CD8-positive, alpha-beta memory T cell (primary cell): ENCODE measurements at places on chromosomes 16 and 17. TPM values are rescaled to one million over a fixed set of nuclear protein-coding genes. Genes with fewer than 3 reads are reported as not detected.

ASIC2 gene
- not detected for polyA plus RNA-seq

- no peak overlapping the region for H3K4me3 ChIP-seq
- H3K27ac ChIP-seq = peak overlapping the region; percentile 29
- H3K4me1 ChIP-seq = peaks cover 46% of the 10 kb centered on the region
- H3K27me3 ChIP-seq = no peaks in the 10 kb centered on the region
- peak; percentile 26 for DNase-seq
- H3K36me3 ChIP-seq = no peaks in the 10 kb centered on the region
Observed at GRCh38 chr17:64385187-64386083, 5.2 kb downstream of the PECAM1 start.

DNA sequence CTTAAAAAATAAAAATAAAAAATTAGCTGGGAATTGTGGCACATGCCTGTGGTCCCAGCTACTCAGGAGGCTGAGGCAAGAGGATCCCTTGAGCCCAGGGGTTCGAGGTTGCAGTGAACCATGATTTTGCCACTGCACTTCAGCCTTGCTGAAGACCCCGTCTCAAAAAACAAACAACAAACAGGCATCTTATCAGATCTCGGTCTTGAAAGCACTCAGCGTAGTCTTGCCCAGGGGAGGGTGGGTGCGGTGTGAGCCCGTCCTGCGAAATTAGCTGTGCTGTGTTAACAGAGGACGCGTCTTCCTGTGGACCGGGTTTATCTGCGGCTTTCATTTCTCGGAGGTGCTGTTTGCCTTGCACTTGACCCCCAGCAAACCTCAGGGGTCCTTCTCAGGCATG, 5.4 kb downstream of the GAA start:
- H3K27ac ChIP-seq = no peak overlapping the region
- no peak overlapping the region for H3K4me3 ChIP-seq
- H3K4me1 ChIP-seq = peaks cover 9% of the 10 kb centered on the region
- DNase-seq = no peak
- no peaks in the 10 kb centered on the region for H3K36me3 ChIP-seq

- H3K36me3 ChIP-seq = no peaks in the 10 kb centered on the region
- H3K4me3 ChIP-seq = no peak overlapping the region
- no peak overlapping the region for H3K27ac ChIP-seq
Observed at GRCh38 chr17:76432712-76433336, 20.1 kb downstream of the UBE2O start.

GRCh38 chr17:74107107-74107506, 96.4 kb upstream of the RPL38 start:
- no peak for DNase-seq
- no peaks in the 10 kb centered on the region for H3K36me3 ChIP-seq
- H3K4me1 ChIP-seq = no peaks in the 10 kb centered on the region
- H3K27me3 ChIP-seq = no peaks in the 10 kb centered on the region
- H3K4me3 ChIP-seq = no peak overlapping the region
